Esophagus muscularis mucosa (tissue), 4 donors: ENCODE measurements at places on chromosomes 3 and 15.
A peak's percentile ranks its signal among the peaks of the same experiment; 100 is the strongest.

GRCh38 chr3:126518779-126519177, 1.2 kb upstream of the UROC1 start:
- H3K4me3 ChIP-seq: no peak overlapping the region
- H3K27me3 ChIP-seq: no peaks in the 10 kb centered on the region
- peaks cover 3% of the 10 kb centered on the region for H3K4me1 ChIP-seq
- no peak for DNase-seq
- no peaks in the 10 kb centered on the region for H3K36me3 ChIP-seq

DNA sequence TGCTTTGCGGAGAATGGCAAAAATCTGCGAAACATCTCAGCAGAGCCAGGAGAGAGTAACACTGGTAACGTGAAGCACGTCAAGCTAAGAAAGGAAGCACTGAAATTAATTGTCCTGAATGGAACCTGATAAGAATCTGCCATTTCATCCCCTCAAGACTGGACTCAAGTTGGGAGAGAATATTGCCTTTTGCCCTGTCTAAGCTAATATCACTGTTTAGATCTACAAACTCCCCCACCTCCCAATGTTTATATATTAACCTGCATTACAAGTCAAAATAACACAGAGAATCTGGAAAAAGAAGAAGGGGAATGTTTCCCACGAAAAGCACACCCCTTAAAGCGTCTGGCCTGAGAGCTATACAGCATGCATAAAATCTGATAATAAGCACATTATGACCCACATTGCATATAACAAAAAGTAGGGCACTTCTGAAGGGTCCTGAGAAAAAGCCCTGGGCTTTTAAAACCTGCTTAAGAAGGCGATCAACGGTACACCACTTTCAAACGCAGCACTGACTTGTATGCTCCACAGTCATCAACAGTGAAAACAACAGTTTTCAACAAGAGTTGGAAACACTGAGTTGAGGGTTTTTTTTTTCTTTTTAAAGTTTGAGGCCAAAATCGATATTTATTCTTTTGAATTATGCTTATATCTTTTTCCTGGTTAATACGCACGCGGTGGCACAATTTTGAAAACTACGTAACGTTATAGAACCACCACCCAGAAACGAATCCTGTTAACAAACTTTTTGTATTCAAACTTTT, 1.4 kb upstream of the KAT2B start:
- no peak for DNase-seq
- peaks cover 42% of the 10 kb centered on the region for H3K4me1 ChIP-seq
- H3K27ac ChIP-seq: peak overlapping the region; percentile 97
- H3K4me3 ChIP-seq: peak overlapping the region; percentile 94
- no peaks in the 10 kb centered on the region for H3K27me3 ChIP-seq
- no peaks in the 10 kb centered on the region for H3K36me3 ChIP-seq

GRCh38 chr3:135175728-135176277, 380.7 kb downstream of the EPHB1 start:
- H3K36me3 ChIP-seq: no peaks in the 10 kb centered on the region
- no peak overlapping the region for H3K4me3 ChIP-seq
- no peak overlapping the region for H3K27ac ChIP-seq
- H3K4me1 ChIP-seq: no peaks in the 10 kb centered on the region
- no peak for DNase-seq

GRCh38 chr3:195854628-195855294, 43.0 kb upstream of the MUC4 start:
- no peaks in the 10 kb centered on the region for H3K27me3 ChIP-seq
- H3K4me1 ChIP-seq: peaks cover 18% of the 10 kb centered on the region
- DNase-seq: no peak
- no peak overlapping the region for H3K4me3 ChIP-seq
- H3K27ac ChIP-seq: no peak overlapping the region
- no peaks in the 10 kb centered on the region for H3K36me3 ChIP-seq

GRCh38 chr3:80238606-80239005, 470.8 kb upstream of the ROBO1 start:
- H3K36me3 ChIP-seq: no peaks in the 10 kb centered on the region
- no peak overlapping the region for H3K4me3 ChIP-seq
- no peak for DNase-seq

DNA sequence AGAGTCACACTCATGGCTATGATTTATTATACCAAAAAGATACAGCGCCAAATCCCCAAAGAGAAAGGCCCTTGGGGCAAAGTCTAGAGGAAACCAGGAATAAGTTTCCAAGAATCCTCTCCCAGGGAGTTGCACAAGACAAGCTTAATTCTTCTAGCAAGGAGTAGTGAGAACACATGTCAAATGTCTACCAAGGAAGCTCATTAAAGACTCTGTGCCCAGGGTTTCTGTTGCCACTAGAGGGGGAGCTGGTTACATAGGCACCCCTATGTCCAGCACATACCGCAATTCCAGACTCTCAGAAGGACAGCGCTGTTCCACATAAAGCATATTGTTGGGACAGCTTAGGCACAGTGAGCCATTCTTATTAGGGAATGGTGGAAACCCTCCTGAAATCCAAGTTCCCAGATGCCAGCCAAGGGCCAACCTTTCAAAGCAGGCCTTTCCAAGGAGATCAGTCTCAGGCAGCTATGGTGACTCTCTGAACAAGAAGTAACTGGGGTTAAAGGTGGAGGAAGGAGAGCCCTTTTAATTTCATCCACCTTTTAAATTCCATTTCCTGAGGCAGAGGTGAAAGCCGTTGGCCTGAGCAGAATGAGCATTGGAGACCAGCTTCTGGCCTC, 194.2 kb downstream of the UACA start:
- H3K27me3 ChIP-seq: peaks cover 14% of the 10 kb centered on the region
- no peak for DNase-seq
- no peaks in the 10 kb centered on the region for H3K36me3 ChIP-seq
- H3K27ac ChIP-seq: no peak overlapping the region

- DNase-seq: no peak
- no peak overlapping the region for H3K4me3 ChIP-seq
- H3K27me3 ChIP-seq: no peaks in the 10 kb centered on the region
- no peaks in the 10 kb centered on the region for H3K36me3 ChIP-seq
- no peak overlapping the region for H3K27ac ChIP-seq
Measured at GRCh38 chr3:181630853-181631252, 80.9 kb upstream of the SOX2 start.

- no peak for DNase-seq
- H3K4me3 ChIP-seq: no peak overlapping the region
- H3K27me3 ChIP-seq: no peaks in the 10 kb centered on the region
- H3K4me1 ChIP-seq: no peaks in the 10 kb centered on the region
Measured at GRCh38 chr3:162704238-162704637, 1207.6 kb downstream of the OTOL1 start.

DNA sequence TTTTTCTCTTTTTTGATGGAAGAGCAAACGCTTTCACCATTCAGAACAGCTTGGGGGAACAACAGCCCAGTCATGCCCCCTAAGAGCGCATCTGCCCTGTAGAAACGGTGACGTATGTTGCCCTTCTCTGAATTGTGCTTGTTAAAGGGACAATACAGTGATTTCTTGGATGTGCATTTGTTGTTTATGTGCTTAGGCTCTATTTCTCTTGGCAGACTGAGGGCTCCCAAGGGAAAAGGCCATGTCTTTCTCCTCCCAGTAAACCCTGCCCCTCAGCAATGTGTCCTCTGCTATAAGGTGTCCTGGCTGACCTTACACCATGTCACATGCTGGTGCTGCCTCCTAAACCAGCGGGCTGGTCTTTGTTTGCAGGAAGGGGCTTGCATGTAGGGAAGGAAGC, 346.1 kb downstream of the EPHB1 start:
- H3K27me3 ChIP-seq: no peaks in the 10 kb centered on the region
- no peak for DNase-seq
- H3K4me1 ChIP-seq: no peaks in the 10 kb centered on the region
- no peaks in the 10 kb centered on the region for H3K36me3 ChIP-seq

GRCh38 chr3:64763980-64764379, 76.2 kb upstream of the ADAMTS9 start:
- H3K27ac ChIP-seq: no peak overlapping the region
- no peaks in the 10 kb centered on the region for H3K27me3 ChIP-seq
- H3K36me3 ChIP-seq: no peaks in the 10 kb centered on the region
- peaks cover 60% of the 10 kb centered on the region for H3K4me1 ChIP-seq
- no peak for DNase-seq
- H3K4me3 ChIP-seq: no peak overlapping the region

DNA sequence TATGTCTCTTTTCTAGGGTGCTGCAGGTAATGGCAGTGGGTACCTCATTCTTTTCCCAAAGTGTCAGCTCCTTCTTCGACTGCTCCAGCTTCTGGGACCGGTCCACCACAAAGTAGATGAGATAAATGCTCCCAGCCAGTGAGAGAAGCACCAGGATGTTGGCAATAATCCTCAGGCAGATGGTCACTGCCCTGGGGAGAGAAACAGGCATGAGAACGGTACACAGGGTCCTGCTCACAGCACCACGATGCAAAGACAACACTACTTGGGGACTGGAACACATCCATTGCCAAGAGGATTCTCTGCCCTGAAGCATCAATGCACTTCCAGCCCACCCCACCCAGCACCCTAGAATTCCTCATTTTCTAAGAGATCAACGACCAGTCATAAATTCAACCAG, 22.4 kb downstream of the TMC3 start:
- H3K27me3 ChIP-seq: no peaks in the 10 kb centered on the region
- peak; percentile 37 for DNase-seq
- H3K36me3 ChIP-seq: no peaks in the 10 kb centered on the region
- H3K4me3 ChIP-seq: no peak overlapping the region
- no peaks in the 10 kb centered on the region for H3K4me1 ChIP-seq
- no peak overlapping the region for H3K27ac ChIP-seq

- H3K27ac ChIP-seq: no peak overlapping the region
- H3K4me3 ChIP-seq: no peak overlapping the region
- no peak for DNase-seq
Measured at GRCh38 chr15:85044894-85045293, 63.2 kb downstream of the PDE8A start.

DNA sequence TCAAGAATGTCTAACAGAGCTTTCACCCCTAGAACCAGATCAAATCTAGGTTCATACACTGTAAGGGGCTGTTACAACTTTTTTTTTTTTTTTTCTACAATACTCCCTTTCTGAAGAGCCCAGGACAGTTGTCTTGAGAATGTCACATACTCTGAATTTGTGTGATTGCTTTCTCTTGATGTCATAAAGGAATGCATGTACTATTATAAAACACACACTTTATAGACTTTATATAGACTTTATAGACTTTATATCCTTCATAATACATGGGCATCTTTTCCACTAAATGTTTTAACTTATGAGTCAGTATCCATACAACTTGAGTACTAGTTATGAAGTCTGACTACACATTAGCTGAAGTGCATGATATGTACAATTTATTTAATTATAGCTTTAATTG, 26.3 kb downstream of the RFX7 start:
- H3K27me3 ChIP-seq: no peaks in the 10 kb centered on the region
- H3K36me3 ChIP-seq: no peaks in the 10 kb centered on the region
- no peak overlapping the region for H3K4me3 ChIP-seq

- no peaks in the 10 kb centered on the region for H3K4me1 ChIP-seq
- DNase-seq: no peak
- no peaks in the 10 kb centered on the region for H3K36me3 ChIP-seq
- H3K4me3 ChIP-seq: no peak overlapping the region
Measured at GRCh38 chr3:88589138-88589537, 439.4 kb downstream of the C3orf38 start.

DNA sequence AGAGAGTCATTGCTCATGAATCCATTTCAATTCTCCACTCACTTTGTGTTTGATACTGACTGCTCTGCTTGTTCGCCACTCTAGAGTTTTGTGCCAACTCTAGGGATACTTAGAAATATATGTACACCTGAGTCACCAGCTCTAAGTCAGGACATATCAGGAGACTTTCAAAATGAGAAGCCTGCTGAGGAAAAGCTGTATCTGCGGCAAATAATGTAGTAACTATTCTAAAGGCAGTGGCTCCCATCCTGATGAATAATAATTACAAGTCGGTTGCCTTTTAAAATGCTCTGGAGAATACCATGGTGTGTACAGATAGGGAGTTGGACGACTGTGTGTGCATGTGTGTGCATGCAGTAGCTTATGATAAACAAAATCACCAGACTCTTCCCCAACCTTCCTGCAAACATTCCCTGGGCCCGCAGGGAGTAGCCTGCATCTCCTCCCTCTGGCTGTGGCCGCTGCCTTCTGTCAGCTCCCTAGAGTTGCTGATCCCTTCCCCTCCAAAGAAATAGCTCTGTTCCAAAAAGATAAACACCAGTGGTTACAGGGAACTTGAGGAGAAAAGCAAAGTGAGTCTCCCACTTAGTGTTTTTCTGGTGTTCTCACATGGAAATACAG, 346.3 kb upstream of the UMPS start:
- no peak overlapping the region for H3K4me3 ChIP-seq
- no peak for DNase-seq
- H3K27me3 ChIP-seq: no peaks in the 10 kb centered on the region
- no peaks in the 10 kb centered on the region for H3K4me1 ChIP-seq
- no peak overlapping the region for H3K27ac ChIP-seq

DNA sequence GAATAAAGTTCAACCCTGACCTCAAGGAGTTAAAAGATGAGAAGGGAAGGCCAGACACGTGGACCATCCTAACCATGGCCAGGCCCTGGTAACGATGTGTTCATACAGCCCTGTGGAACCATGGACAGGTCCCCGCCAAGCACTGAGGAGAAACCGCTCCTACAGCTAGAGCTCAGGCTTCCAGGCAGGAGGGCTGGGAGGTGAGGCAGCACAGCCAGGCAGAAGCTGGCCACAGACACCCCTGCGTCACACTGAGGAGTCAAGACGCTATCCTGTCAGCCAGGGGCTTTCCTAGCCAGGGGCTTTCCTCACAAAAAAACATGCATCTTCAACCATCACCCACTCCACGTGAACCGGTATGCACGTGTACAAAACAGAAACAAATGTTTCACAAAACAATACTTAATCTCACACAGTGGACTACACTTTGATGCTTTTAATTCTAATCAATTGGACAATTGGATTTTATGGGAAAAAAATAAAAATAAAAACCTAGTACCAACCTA, 73.2 kb downstream of the TBC1D2B start:
- DNase-seq: no peak
- H3K36me3 ChIP-seq: peaks cover 60% of the 10 kb centered on the region
- peak overlapping the region; percentile 39 for H3K27ac ChIP-seq
- H3K4me1 ChIP-seq: peaks cover 54% of the 10 kb centered on the region

GRCh38 chr3:194560047-194560446, 73.2 kb downstream of the TMEM44 start:
- H3K27me3 ChIP-seq: no peaks in the 10 kb centered on the region
- no peaks in the 10 kb centered on the region for H3K36me3 ChIP-seq
- no peak overlapping the region for H3K27ac ChIP-seq
- H3K4me1 ChIP-seq: no peaks in the 10 kb centered on the region
- no peak for DNase-seq

- H3K36me3 ChIP-seq: no peaks in the 10 kb centered on the region
- peak overlapping the region; percentile 53 for H3K4me3 ChIP-seq
- DNase-seq: no peak
- no peaks in the 10 kb centered on the region for H3K27me3 ChIP-seq
Measured at GRCh38 chr15:99486371-99487336, 79.1 kb upstream of the MEF2A start.

- no peak for DNase-seq
- H3K27ac ChIP-seq: no peak overlapping the region
- H3K4me3 ChIP-seq: no peak overlapping the region
- H3K27me3 ChIP-seq: no peaks in the 10 kb centered on the region
- H3K36me3 ChIP-seq: no peaks in the 10 kb centered on the region
- H3K4me1 ChIP-seq: peaks cover 24% of the 10 kb centered on the region
Measured at GRCh38 chr15:65829130-65829764, 37.2 kb upstream of the DENND4A start.

GRCh38 chr3:14921034-14921616, 26.3 kb upstream of the NR2C2 start:
- no peaks in the 10 kb centered on the region for H3K27me3 ChIP-seq
- DNase-seq: peak; percentile 96
- no peak overlapping the region for H3K4me3 ChIP-seq
- peaks cover 14% of the 10 kb centered on the region for H3K4me1 ChIP-seq
- peaks cover 44% of the 10 kb centered on the region for H3K36me3 ChIP-seq
